ENCODE measurements at places on chromosomes 6 and 20.

DNA sequence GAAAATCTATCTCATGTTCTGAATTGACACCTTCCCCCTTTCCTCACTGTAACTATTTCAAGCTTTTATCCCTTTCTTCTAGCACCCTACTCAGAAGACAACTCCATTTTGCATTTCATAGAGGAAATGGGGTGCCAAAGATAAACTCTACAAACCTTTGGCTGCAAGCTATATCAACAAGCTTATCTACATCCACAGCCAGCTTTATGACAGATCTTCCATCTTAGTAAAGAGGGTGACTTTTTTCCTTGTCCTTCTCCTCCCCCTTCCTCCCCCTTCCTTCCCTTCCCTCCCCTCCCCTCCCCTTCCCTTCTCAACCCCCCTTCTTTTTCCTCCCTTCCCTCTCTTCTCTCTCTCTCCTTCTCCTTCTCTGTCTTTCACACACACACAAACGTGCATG lies 58.0 kb upstream of the OLIG3 start:
- DNase-seq: no peak

- peak; percentile 36 for DNase-seq
Observed at GRCh38 chr6:4169028-4169789, 33.8 kb upstream of the ECI2 start.

GRCh38 chr6:56541741-56542360 lies 100.8 kb downstream of the DST start:
- DNase-seq: no peak

GRCh38 chr20:64133951-64134407 lies 26.6 kb upstream of the NPBWR2 start:
- no peak for DNase-seq
